Hypothalamus (tissue), 51 donors: ENCODE measurements at places on chromosomes 16 and 17.

- no peak for DNase-seq
Measured at GRCh38 chr17:49777563-49777962, 10.9 kb upstream of the KAT7 start.

GRCh38 chr16:27386674-27387073, 15.3 kb upstream of the IL21R start:
- DNase-seq: no peak

- DNase-seq: no peak
Measured at GRCh38 chr17:78707016-78707415, 75.1 kb downstream of the CYTH1 start.

- DNase-seq: no peak
Measured at GRCh38 chr17:16923097-16923903, 48.6 kb downstream of the TNFRSF13B start.

- DNase-seq: no peak
Measured at GRCh38 chr17:5527601-5528250, 41.4 kb downstream of the MIS12 start.

GRCh38 chr17:16325964-16326363, 27.3 kb downstream of the CENPV start:
- no peak for DNase-seq

- no peak for DNase-seq
Measured at GRCh38 chr16:27582883-27583282, 32.9 kb downstream of the KATNIP start.

- DNase-seq: no peak
Measured at GRCh38 chr17:5707482-5707881, 123.2 kb upstream of the NLRP1 start.

GRCh38 chr16:85395913-85396878, 216.9 kb upstream of the GSE1 start:
- DNase-seq: no peak

DNA sequence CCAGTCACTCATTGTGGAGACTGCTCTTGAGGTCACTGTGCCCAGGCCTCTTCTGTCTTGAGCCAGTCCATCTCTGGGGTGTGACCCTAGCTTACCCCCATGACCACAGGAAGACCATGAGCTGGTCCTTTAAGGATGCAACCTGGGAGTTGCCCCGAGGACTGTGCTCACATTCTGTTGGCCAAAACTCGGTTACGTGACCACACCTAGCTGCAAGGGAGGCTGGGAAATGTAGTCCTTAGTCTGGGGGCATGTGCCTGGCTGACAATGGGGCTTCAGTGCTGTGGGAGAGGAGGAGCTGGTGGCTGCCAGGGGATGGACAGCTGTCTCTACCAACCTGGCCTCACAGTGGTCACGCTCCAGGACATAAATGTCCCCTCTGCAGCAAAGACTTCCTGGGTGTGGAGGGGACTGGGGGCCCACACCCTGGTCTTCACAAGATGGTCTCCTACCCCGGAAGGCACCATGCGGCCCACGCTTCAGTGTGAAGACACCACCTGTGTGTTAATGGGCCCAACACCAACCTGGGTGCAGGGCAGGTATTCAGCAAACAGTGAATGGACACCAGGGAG, 55.4 kb downstream of the JPH3 start:
- no peak for DNase-seq

GRCh38 chr17:50381260-50381815, 8.3 kb downstream of the EME1 start:
- DNase-seq: no peak

- DNase-seq: no peak
Measured at GRCh38 chr16:12253731-12254130, 277.2 kb downstream of the SNX29 start.

GRCh38 chr16:75216127-75216526, 2.7 kb upstream of the CTRB1 start:
- DNase-seq: no peak

GRCh38 chr17:9900784-9901183, 4.3 kb downstream of the RCVRN start:
- no peak for DNase-seq

DNA sequence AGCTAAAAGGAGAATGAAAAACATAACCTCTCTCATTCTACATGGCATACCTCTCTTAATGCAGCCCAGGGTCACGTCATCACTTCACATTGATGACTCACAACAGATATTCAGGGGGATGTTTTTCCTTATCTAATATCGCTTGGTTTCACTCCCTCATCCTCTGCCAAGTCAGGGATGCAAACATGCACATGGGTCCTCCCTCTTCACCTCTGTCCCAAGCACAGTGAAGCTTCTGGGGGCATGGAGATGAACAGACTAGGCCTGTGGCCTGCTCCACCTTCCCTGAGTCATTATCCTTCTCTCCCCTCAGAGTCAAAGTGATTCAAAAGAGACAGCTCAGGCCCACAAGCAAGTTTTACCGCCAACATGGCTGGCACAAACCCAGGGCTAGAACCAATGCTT, 2.3 kb upstream of the MT2A start:
- no peak for DNase-seq
